T-helper 22 cell (primary cell): ENCODE measurements at places on chromosomes 3 and 15.

- DNase-seq, result no peak
These were observed 50.0 kb downstream of the RLBP1 start for GRCh38 chr15:89171136-89172072.

- no peak for DNase-seq
These were observed 64.5 kb downstream of the DAPK2 start for GRCh38 chr15:63981596-63982320.

DNA sequence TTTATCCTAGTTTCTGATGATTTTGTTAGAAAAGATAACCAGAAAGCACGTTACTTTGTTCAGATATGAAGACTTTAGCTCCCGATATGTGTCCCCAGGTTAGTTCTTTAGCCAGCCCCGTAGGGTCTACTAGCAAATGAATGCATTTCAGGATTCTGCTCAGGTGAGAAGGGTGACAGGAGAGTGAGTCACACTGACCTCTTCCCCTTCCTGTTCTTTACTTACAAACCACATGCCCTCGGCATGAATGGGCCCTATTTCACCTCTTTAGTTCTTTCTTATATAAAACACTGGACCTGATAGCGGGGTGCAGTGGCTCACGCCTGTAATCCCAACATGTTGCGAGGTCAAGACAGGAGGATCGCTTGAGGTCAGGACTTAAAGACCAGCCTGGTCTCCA is 98.4 kb downstream of the SLC49A4 start:
- no peak for DNase-seq

GRCh38 chr3:158672215-158673176 is at the start of gene LXN:
LXN (minus strand) TSS chr3:158672648; CDS start chr3:158672478, 170 bp downstream.
- peak; percentile 76 for DNase-seq

DNA sequence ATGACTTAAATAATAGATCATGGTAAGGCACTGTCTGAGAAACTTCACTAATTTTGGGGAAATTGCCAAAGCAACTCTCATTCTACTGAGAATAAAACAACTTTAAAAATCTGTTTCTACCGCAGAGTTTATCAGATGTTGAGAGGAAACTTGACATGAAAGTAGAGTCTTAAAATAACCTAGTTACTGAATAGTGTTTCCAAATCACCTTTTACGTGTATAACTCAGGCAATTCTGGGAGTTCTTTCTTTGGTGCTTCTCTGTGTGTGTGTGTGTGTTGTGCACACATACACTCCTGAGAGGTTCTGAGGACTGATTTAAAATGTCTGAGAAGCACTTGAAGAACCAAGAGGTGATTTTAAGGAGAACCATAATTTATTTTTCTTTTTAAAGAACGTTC is 236.6 kb downstream of the SV2B start:
- no peak for DNase-seq

DNA sequence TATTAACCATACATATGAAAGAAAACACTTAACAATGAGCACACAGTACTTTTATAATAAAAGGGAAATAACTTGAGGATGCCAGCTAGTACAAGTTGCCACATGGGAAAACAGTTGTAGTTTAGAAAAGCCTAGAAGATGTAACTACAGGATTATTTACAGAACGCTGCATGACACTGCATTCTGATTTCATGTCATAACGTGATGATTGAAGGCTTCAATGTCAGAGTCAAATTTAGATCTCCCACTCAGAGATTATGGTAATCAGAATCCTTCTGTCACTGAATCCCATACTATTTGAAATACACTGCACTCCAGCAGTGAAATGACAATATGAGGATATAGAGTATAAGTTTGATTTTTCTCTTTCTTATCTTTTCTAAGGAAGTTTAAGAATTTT is 253.9 kb upstream of the LRRN1 start:
- DNase-seq, result no peak
